ENCODE measurements at places on chromosomes 1 and 21.

- DNase-seq, result no peak
These were observed 19.1 kb downstream of the SELP start for GRCh38 chr1:169610858-169611257.

GRCh38 chr1:200029035-200029821 lies 1.7 kb downstream of the NR5A2 start:
- DNase-seq, result no peak

- DNase-seq, result no peak
These were observed 169.3 kb downstream of the CAMTA1 start for GRCh38 chr1:6954591-6954990.

- no peak for DNase-seq
These were observed 20.5 kb downstream of the WNT2B start for GRCh38 chr1:112529301-112529700.

DNA sequence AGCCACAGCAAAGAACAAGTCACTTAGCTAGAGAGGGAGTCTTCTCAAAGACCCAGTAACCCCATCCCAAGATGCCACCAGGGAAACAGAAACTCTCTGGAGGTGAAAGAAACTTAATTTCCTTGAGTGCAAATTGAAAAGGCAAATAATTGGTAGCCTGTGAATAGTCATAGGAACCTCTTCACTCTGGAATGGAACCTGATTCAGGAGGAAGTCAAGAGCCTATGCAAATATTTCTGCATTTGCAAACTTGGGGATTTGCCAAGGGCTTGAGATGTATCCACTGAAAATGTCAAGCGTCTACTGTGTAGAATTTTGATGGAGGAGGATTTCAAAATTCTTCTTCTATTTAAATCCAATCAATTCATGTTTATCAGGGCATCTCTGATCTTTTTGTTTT lies 5.7 kb downstream of the HIVEP3 start:
- DNase-seq, result no peak

GRCh38 chr21:41801321-41802197 lies 34.7 kb upstream of the RIPK4 start:
- DNase-seq, result no peak

DNA sequence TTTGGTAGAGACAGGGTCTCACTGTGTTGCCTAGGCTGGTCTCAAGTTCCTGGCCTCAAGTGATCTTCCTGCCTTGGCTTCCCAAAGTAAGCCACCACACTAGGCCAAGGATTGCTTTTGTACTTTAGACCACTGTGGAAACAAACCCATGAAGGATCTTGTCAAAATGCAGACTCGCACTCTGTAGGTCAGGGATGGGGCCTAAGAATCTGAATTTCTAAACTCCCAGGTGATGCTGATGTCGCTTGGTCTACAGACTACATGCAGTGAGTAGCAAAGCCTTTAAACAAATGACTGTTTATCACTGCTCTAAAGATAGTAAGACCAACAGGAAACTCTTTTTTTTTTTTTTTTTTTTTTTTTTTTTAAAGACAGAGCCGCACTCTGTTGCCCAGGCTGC lies 54.1 kb upstream of the MUTYH start:
- DNase-seq, result no peak

DNA sequence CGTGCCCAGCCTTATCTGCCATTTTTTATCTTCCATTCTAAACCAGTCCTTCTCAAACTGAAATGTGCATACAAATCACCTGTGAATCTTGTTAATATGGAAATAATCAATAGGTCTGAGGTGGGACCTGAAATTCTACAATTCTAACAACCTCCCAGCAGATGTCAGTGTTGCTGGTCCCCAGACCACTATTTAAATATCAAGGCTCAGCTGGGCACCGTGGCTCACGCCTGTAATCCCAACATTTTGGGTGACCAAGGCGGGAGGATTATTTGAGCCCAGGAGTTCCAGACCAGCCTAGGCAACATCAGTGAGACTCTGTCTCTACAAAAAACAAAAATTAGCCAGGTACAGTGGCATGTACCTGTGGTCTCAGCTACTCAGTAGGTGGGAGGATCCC lies 4.1 kb downstream of the UQCRHL start:
- DNase-seq, result no peak

DNA sequence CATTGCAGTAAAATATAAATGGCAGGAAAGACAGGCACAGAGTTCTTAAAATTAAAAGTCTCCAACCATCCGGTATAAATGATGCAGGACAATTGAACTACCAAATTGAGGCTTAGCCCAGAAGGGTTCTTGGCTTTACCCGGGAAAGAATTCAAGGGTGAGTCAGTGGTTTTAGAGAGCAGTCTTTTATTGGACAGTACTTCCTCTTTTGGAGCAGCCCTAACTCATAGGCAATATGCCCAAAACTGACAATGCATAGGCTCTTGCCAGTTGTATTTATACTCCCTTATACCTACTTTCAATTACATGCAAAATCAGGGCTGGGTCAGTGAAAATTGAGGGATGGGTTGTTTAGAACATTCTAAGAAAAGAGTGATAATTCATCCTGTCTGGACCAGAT lies 1628.9 kb upstream of the PRMT6 start:
- DNase-seq, result no peak
